NCI-H345 (cell line): ENCODE measurements at places on chromosomes 6 and 20.

GRCh38 chr20:38252292-38253288, 7.9 kb downstream of the KIAA1755 start:
- no peak for DNase-seq

- DNase-seq = no peak
Measured at GRCh38 chr6:22199771-22200170, 97.1 kb downstream of the PRL start.

DNA sequence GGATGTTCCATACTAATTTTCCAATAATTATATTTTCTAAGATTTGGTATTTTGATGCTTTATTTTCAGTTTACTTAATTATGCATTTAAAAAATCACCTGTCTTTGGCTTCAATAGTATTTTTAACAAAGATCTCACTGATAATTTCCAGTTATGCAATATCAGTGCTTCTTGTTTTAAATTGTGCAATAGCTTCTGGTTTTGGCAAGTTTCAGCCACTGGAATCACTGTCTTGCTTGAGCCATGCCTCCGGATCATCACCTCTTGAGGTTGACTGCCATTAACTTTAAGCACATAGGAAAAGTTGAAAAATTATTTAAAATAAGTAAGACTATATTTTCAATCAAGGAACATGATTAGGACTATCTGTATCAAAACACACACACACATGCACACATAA, 1242.1 kb downstream of the HACE1 start:
- DNase-seq = no peak

DNA sequence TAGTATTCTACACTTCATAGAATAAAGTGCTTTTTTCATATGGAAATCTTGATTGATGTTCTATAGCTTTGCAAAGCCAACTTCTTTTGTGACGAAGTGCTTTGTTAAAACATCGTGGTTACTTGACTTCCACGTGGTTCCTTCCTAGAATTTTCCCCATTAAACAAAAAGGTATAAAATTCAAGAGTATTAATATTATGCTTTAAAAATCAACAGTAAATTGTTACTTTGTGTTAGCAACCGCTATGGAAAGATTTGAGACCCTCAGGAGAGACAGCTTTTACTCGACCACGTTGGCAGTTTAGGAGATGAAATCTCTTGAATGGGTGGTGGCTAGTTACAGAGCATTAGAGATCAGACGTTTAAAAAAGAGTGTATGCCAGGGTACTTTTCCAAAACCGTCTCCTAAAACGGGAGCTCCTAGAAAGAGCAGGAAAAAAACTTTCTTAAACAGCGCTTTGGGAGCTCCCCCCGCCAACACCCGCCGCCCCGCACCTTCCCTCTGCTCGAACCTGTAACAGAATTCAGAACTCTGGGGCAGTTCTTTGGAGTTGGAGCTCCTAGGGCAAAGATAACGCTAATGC, 920 bp downstream of the GJA1 start:
- DNase-seq = no peak

GRCh38 chr6:152598901-152599537, 38.1 kb downstream of the SYNE1 start:
- no peak for DNase-seq

GRCh38 chr6:43147691-43148477, 23.2 kb upstream of the SRF start:
- DNase-seq = no peak

DNA sequence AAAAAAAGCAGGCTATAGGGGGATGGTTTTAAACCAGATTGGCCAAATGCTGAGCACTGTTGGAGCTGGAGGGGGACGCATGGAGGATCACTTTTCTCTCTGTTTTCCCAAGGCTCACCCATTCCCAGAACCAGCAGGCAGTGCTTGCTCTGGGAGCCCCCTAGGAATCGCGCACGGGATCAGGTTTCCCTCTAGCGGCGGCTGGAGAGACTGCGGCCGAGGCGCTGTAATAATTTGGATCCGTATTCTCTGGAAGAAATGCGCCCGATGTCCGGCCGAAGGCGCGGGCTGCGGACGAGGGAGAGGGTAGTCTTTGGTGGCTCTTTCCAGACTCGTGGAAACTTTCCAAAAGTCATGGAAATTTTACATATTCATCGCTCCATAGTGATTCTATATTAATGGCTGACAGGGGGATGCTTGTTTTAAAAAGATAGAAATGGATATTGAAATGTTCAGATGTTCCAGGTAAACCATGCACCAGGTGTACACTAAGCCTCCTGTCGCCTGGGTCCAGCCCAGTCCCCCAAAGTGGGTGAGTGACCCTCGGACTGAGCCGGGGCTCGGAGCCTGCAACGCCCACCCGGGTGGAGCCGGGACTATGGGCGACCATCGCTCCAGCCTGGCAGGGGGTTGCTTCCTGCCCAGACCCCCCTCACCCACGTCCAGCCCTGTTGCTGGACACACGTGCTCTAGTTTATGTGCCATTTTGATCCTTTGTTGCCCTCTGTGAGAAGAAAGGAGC, 78.7 kb upstream of the PHACTR3 start:
- peak; percentile 16 for DNase-seq
